ENCODE measurements at places on chromosomes 1 and 21. TPM values are rescaled to one million over a fixed set of nuclear protein-coding genes. Genes with fewer than 3 reads are reported as not detected.

Gene PLEKHA6
- total RNA-seq = 2.1 TPM

GRCh38 chr1:208187499-208188041 lies 56.6 kb downstream of the PLXNA2 start:
- DNase-seq = no peak

- DNase-seq = peak; percentile 31
Observed at GRCh38 chr1:23343221-23344110, 618 bp downstream of the HNRNPR start.

DNA sequence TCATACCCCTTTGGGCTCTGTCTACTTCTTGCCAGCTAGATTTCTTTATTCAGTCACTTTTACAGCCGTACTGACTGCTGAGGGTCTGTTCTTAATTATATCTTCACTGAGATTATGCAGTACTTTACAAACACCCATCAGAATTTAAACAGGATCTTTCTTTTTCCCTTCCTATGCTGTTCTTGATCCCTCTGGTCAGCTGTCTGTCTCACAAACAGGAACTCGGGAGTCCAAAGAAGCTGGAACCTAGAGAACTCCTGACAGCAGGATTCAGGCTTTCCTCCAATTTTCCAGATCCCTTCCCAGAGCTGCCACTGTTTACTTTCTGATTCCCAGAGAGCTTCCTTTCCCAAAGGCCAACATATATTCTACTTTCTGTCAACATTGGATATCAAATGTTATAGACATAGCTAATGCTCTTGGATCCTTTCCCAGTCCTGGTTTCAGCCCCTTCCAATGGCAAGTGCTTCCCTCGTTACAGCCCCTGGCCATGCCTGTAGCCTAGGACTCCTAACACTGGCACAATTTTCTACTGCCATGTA lies 59.5 kb downstream of the ATP2B4 start:
- no peak for DNase-seq

GRCh38 chr1:235918465-235918864 lies 51.8 kb upstream of the LYST start:
- DNase-seq = no peak

Gene CLCA1
- total RNA-seq = not detected

- no peak for DNase-seq
Observed at GRCh38 chr1:169486281-169487051, 722 bp upstream of the SLC19A2 start.

Gene ACTN2
- 2.3 TPM for total RNA-seq

GRCh38 chr1:77888081-77888780 lies at the start of gene NEXN:
Gene NEXN, plus strand, starts transcription at chr1:77888624. Its CDS starts 27,483 bp downstream, at chr1:77916107.
- DNase-seq = peak; percentile 80

Gene WDR3
- total RNA-seq = 61.4 TPM

Gene TFF3
- 1.5 TPM for total RNA-seq

Gene PADI3
- total RNA-seq = 2.5 TPM

DNA sequence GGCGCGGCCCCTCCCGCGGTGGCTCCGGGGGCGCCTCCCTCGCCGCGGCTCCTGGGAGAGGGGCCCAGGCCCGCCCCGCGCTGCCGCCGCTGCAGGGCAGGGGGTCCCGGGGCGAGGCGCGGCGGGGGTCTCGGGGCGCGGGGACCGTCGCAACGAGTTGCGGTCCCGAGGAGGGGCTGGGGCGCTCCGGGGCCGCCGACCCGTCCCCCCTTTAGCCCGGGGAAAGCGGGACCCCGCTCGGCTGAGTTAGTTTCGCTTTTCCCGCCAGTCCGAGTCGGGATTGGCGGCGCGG lies 493 bp downstream of the SPSB1 start:
- DNase-seq = no peak

Gene AMY1A
- not detected for total RNA-seq

Gene CLCC1
- total RNA-seq = 18.2 TPM

Gene RNU1-3
- 2,051 TPM for total RNA-seq

DNA sequence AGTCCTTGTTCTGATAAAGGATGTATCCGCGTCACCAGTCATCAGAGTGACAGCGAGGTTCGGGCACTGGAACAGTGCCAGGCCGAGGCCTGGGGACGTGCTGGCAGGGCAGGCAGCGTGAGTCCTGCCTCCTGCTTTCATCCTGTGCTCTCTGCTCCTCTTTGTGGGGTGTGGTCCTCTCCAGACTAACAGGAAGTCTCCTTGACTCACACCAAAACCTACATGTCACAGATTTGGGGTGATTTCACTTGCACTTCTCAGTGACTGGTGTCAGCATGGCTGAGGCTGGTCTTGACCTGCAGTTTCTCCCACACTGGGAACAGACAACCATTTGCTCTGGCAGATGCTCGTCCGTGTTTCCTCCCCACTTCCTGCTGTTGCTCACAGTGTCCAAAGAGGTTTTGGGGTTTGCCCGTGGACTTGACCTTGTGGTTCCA lies 8.8 kb upstream of the NLRP3 start:
- no peak for DNase-seq
